ENCODE measurements at places on chromosomes 16 and 17.

DNA sequence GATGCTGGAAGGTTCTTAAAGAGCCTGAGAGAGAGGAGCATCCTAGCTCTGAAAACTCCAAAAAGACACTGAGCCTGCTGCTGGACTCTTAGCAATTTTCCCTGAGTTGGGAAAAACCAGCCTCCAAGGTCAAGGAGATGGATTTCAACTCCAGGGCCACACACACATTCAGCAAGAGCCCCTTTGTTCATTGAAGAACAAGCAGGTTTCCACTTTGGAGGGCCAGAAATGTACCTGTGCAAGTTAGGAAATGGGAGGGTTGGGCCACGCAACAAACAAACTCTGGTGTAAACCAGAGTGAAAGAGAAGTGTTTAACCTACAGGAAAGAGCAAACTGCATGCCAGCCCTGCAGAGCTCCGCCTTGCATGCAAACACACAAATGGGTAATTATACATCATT is 264.8 kb upstream of the RPL38 start:
- no peak for DNase-seq

GRCh38 chr17:15236281-15237105 is 28.6 kb downstream of the PMP22 start:
- DNase-seq, result no peak

DNA sequence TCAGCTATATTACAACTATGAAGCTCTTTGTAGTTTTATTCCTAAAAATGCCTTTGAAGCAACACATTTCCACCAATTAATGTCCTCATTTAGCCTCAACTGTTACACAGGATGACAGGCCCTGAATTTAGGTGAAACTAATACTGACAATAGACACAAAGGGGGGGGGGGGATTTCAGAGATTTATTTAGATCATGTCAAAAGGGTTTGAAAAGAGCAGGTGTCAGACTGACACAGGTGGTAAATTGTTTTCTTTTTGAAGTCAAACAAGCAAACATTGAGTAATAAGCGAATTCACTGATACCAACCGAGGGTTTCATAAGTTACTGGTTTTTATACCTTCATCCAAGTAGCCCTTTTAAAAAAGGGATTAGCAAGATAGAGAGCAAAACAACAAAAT is 40.8 kb downstream of the KANSL1 start:
- no peak for DNase-seq

- DNase-seq, result no peak
Measured at GRCh38 chr17:48238933-48239602, 131.5 kb downstream of the SNX11 start.

- DNase-seq, result no peak
Measured at GRCh38 chr17:51855806-51856205, 302.7 kb downstream of the CA10 start.

GRCh38 chr16:83979441-83979840 is 11.4 kb downstream of the NECAB2 start:
- no peak for DNase-seq

DNA sequence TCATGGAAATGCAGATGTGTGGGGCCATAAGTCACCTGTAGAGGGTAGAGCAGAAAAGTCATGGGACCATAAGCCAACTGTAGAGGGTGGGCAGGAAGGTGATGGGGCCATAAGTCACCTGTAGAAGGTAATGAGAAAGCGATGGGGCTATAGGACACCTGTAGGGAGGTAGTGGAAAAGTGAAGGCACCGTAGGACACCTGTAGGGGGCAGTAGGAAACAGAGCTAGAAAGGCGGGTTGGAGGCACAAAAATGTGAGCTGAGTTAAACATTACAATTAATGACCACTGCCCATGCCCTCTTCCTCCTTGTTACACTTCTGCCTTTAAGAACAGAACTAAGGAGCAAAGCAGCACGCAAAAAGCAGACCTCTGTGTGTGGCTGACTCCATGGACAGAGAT is 150.1 kb downstream of the SHISA6 start:
- no peak for DNase-seq

GRCh38 chr17:59108400-59109102 is 1.9 kb upstream of the TRIM37 start:
- no peak for DNase-seq

DNA sequence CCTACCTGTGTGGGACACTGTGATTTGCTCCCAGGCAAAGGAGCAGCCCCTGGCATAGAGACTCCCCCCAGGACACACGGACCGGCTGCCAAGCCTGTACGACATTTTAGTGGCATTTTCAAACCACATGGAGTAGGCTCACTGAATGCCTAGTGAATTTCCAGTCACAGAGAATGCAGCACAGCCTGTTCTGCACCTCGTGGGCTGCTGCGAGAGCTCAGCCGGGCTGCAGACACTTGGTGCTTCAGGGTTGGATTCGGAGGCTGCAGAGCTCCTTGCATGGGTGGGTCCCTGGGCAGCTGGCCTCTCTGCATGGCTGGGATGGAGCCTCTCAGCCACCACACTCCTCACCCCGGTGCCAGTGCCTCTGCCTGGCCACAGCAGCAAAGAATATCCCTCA is 51.2 kb upstream of the HNF1B start:
- no peak for DNase-seq

DNA sequence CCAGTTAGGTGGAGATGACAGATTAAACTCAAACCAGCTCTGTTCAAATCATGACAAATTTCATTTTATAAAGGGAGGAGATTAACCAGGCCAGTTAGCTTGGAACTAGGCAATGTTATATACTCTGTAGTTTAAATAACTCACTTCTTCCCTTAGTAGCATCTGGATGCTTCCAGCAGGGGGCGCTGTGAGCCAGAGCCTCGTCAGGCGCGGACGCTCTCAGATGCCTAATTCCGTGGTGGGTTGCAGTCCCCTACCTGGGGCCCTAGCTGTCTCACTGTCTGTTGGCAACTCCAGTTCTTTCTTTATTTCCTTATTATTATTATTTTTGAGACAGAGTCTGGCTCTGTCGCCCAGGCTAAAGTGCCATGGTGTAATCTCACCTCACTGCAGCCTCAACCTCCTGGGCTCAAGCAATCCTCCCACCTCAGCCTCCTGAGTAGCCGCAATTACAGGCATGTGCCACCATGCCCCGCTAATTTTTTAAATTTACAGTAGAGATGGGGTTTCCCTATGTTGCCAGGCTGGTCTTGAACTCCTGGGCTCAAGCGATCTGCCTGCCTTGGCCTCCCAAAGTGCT is 17.3 kb upstream of the WFDC1 start:
- DNase-seq, result peak; percentile 38

DNA sequence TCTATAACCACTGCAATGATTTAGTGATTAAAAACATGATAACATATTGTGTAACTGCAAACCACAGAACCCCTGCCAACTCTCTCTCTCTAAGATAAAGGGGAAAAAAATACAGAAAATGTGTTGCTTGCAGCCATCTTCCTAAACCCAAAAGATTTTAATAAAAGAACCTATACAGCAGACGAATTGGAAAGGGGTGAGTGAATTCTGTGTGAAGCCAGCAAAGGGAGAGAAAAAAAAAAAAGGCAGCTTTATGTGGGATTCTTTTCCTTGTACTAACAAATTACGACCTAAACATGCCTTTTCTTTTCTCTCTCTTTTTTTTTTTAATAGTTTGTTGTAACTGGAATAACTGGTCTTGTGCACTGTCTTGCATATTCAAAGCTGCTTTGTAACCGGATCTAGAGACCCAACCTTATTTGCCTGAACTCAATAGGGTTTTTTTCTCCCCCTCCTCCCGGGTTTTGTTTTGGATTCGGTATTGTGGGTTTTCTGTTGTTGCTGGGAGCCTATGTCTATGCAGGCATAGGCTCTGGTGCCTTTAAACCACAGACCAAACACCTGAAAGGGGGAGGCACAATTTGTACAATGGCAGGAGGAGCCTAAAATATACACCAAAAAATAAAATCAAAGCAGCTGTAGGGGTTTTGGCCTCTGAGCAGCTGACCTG is 7.0 kb upstream of the ZFHX3 start:
- DNase-seq, result peak; percentile 50

DNA sequence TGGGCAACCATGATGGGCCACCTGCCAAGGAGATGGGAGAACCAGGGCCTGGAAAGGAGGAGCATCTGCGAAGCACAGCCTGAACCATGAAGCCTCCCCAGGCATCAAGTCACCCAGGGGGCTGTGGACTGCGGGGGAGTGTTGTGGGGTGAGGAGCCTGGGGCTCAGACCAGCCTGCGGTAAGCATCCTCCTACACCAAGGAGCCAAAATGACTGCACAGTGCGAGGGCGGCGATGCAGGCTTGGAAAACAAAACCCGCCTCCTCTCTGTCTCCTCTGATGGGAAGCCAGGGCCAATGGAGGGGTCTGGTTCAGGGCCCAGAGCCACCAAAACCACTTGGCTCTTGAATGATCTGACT is 18.1 kb upstream of the MAF start:
- DNase-seq, result no peak

DNA sequence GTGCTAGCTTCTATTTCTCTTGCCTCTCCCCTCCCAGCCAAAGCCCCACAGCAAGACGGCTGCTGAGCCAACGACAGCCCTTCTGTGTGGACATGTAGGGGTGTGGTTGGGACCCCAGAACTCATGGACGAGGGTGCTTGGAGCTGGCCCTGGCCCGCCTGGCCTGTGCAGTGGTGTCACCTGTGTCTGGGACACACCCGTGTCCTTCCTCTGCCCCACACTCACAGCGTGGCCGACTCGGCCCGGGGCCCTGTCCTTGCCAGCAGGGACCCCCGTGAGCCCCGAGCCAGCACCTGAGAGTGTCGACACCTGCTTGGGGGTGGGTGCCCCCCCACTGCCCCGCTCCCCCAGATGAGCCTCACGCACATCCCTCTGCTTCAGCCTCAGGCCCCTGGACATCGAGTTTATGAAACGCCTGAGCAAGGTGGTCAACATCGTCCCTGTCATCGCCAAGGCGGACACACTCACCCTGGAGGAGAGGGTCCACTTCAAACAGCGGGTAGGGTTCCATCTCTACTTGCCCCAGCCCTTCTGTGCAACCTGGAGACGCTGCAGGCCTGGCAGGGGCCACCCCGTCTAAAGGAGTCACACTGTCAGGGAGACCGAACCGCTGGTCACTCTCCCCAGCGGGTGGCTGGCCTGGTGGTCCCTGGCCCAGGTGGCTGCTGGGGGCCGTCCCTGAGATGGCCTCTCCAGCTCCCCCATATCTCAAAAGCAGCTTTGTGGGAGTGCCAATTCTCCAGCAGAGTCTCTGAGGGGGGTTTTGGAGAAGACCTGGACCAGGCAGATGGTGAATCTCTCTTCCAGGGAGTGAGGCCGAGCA is 349.8 kb downstream of the SEC14L1 start:
- DNase-seq, result no peak

- DNase-seq, result no peak
Measured at GRCh38 chr16:87762071-87762571, 3.7 kb downstream of the KLHDC4 start.

- DNase-seq, result no peak
Measured at GRCh38 chr16:89466920-89467319, 23.4 kb downstream of the ANKRD11 start.

DNA sequence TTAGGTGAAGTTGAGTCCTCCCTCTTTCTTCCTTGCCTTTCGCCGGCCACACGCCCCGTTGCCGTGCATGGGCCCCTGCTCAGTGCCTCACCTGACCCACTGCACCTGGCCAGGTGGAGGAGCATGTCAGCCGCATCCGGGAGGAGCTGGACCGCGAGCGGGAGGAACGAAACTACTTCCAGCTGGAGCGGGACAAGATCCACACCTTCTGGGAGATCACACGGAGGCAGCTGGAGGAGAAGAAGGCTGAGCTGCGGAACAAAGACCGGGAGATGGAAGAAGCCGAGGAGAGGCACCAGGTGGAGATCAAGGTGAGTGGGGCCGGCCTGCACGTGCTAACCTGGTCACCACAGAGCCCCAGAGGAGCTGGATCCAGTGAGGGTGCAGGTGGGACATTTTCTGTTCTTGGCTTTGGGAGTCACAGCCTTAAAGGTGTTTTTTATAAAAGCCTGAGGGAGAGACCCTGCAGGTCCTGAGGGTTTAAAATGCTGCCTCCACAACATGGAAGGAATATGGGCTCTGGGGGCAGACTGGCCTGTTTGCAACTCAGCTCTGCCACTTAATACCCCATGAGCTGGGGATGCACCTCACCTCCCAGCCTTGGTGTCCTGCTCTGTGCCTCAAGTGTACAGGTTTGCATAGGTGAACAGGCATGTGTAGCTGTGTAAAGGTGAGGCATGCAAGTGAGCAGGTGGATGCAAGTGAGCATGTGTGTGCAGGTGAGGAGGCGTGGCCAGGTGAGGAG is 12.1 kb upstream of the DBNDD1 start:
- no peak for DNase-seq

GRCh38 chr16:52731219-52731875 is 184.4 kb upstream of the TOX3 start:
- DNase-seq, result no peak

GRCh38 chr16:12901597-12902461 is at the start of gene SHISA9:
Gene SHISA9 (plus strand): TSS chr16:12901598.
- DNase-seq, result no peak

DNA sequence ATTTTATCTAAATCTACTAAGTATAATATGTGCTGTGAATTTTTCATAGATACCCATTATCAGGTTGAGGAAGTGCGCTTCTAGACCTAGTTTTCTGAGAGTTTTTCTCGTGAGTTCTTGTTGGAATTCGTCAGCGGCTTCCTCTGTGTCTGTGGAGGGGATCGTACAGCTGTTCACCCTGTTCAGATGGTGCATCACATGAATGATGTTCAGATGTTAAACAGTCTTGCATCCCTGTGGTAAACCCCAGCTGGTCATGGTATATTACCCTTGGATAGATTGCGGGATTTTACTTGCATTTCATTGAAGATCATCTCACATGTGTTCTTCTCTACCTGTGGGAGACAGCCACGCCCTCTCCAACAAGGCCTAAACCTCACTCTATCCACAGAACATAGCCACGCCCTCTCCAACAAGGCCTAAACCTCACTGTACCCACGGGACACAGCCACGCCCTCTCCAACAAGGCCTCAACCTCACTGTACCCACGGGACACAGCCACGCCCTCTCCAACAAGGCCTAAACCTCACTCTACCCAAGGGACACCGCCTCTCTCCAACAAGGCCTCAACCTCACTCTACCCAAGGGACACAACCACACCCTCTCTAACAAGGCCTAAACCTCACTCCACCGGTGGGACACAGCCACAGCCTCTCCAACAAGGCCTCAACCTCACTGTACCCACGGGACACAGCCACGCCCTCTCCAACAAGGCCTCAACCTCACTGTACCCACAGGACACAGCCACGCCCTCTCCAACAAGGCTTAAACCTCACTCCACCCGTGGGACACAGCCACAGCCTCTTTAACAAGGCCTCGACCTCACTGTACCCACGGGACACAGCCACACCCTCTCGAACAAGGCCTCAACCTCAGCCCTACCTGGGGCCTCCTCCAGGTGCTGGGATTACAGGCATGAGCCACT is 180.2 kb upstream of the CHMP6 start:
- DNase-seq, result no peak

- no peak for DNase-seq
Measured at GRCh38 chr17:50220811-50221210, 19.4 kb upstream of the COL1A1 start.
